ENCODE measurements at places on chromosomes 5 and 9. TPM values are rescaled to one million over a fixed set of nuclear protein-coding genes. Genes with fewer than 3 reads are reported as not detected.

Gene SOHLH1
- total RNA-seq, result not detected

Gene BSPRY
- total RNA-seq, result 14.5 TPM

Gene FBLL1
- 0.47 TPM for total RNA-seq

Gene LCN10
- 8.4 TPM for total RNA-seq

Gene NFIB
- 112 TPM for total RNA-seq
